ENCODE measurements at places on chromosomes 1 and 21. TPM values are rescaled to one million over a fixed set of nuclear protein-coding genes. Genes with fewer than 3 reads are reported as not detected.
A peak's percentile ranks its signal among the peaks of the same experiment; 100 is the strongest.

INSRR gene
- 0.45 TPM for total RNA-seq

DNA sequence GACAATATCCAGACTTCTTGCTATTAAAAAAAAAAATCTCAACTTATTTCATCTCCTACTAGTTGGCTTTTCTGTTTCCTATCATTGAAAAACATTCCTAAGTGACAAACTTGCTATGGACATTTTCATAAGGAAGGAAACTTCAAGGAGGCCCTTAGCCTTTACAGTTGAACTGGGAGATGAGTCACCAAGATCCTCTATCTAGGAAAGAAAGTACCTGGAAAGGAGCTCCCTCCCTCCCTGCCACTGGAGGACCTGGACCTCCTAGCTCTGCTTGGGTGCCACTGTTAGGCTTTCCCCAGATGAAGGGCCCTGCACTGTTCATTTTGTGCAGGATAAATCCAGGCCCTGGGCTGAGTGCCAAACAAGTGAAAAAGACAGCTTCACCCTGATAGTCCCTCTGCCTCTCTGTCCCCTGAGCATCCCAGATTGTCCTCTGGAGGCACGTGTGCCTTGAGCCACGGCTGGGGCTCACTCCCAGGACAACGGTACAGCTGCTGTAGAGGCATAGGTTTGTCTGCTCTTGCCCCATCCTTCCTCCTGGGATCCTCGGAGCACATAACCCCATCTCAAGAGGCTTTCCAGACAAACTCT, 40.2 kb upstream of the SOX13 start:
- no peaks in the 10 kb centered on the region for H3K27me3 ChIP-seq
- H3K36me3 ChIP-seq = no peaks in the 10 kb centered on the region
- H3K4me3 ChIP-seq = no peak overlapping the region
- no peak overlapping the region for H3K27ac ChIP-seq
- peaks cover 36% of the 10 kb centered on the region for H3K4me1 ChIP-seq
- DNase-seq = no peak

- peaks cover 37% of the 10 kb centered on the region for H3K4me1 ChIP-seq
- no peaks in the 10 kb centered on the region for H3K27me3 ChIP-seq
- peak overlapping the region; percentile 23 for H3K27ac ChIP-seq
- H3K36me3 ChIP-seq = no peaks in the 10 kb centered on the region
- H3K4me3 ChIP-seq = no peak overlapping the region
Measured at GRCh38 chr1:55860798-55861519, 645.8 kb upstream of the USP24 start.

FAM110D gene
- total RNA-seq = 0.58 TPM

TMEM200B gene
- 28.3 TPM for total RNA-seq

GRCh38 chr1:214264196-214264595, 16.8 kb upstream of the SMYD2 start:
- no peak overlapping the region for H3K27ac ChIP-seq
- peaks cover 4% of the 10 kb centered on the region for H3K27me3 ChIP-seq
- no peak overlapping the region for H3K4me3 ChIP-seq
- DNase-seq = no peak

- DNase-seq = no peak
- no peaks in the 10 kb centered on the region for H3K4me1 ChIP-seq
- H3K27ac ChIP-seq = no peak overlapping the region
- no peaks in the 10 kb centered on the region for H3K36me3 ChIP-seq
- no peak overlapping the region for H3K4me3 ChIP-seq
Measured at GRCh38 chr1:96674915-96675314, 46.7 kb upstream of the PTBP2 start.

TP73 gene
- 1.4 TPM for total RNA-seq

DNA sequence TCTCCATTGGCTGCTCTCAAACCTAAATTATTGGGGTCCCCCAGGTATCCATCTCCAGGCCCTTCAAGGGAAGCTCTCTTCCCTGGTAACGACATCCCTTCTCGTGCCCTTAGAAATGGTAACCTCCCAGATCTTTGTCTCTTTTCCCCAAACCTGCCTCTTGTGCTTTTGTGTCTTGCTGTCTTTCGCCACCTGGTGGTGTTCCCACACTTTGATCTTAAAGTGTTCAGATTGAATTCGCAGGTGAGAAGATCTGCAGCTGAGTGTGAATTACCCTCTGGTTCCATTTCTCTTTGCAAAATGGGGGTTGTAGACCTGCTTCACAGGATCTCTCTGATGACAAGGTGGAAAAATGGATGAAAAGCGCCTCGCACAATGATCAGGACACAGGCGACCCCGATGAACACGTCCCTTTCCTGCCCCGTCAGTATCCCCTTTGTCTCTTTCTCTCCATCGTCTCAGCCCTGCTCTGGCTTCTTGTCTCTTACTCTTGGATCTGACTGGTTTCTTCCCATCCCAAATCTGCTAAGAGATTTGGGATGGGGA, 53.1 kb downstream of the DOP1B start:
- H3K27me3 ChIP-seq = no peaks in the 10 kb centered on the region
- no peak overlapping the region for H3K4me3 ChIP-seq
- no peak for DNase-seq
- peaks cover 12% of the 10 kb centered on the region for H3K36me3 ChIP-seq
- H3K4me1 ChIP-seq = peaks cover 6% of the 10 kb centered on the region
- H3K27ac ChIP-seq = no peak overlapping the region

GRCh38 chr1:197910120-197910991, 6.8 kb upstream of the LHX9 start:
- no peak for DNase-seq
- peak overlapping the region; percentile 55 for H3K4me3 ChIP-seq
- peak overlapping the region; percentile 56 for H3K27ac ChIP-seq
- H3K27me3 ChIP-seq = peaks cover 100% of the 10 kb centered on the region
- H3K36me3 ChIP-seq = no peaks in the 10 kb centered on the region

ADGRL4 gene
- total RNA-seq = 0.07 TPM

- DNase-seq = no peak
- peaks cover 21% of the 10 kb centered on the region for H3K4me1 ChIP-seq
- no peak overlapping the region for H3K4me3 ChIP-seq
- H3K36me3 ChIP-seq = peaks cover 5% of the 10 kb centered on the region
Measured at GRCh38 chr1:202501281-202501680, 152.8 kb downstream of the PPP1R12B start.

GRCh38 chr1:11525516-11525915, 46.6 kb downstream of the DISP3 start:
- peaks cover 3% of the 10 kb centered on the region for H3K27me3 ChIP-seq
- no peak for DNase-seq
- H3K27ac ChIP-seq = no peak overlapping the region
- no peaks in the 10 kb centered on the region for H3K4me1 ChIP-seq
- no peak overlapping the region for H3K4me3 ChIP-seq

GRCh38 chr1:29394521-29395225, 158.4 kb downstream of the PTPRU start:
- peak; percentile 33 for DNase-seq
- H3K27ac ChIP-seq = no peak overlapping the region
- H3K4me1 ChIP-seq = peaks cover 23% of the 10 kb centered on the region
- H3K36me3 ChIP-seq = no peaks in the 10 kb centered on the region
- H3K4me3 ChIP-seq = no peak overlapping the region

- H3K27me3 ChIP-seq = peaks cover 38% of the 10 kb centered on the region
- no peak overlapping the region for H3K27ac ChIP-seq
- no peak for DNase-seq
- no peak overlapping the region for H3K4me3 ChIP-seq
- H3K36me3 ChIP-seq = no peaks in the 10 kb centered on the region
Measured at GRCh38 chr1:24990779-24991641, 60.9 kb upstream of the RUNX3 start.

NOS1AP gene
- 4.4 TPM for total RNA-seq
